ENCODE measurements at places on chromosomes 4 and X.

DNA sequence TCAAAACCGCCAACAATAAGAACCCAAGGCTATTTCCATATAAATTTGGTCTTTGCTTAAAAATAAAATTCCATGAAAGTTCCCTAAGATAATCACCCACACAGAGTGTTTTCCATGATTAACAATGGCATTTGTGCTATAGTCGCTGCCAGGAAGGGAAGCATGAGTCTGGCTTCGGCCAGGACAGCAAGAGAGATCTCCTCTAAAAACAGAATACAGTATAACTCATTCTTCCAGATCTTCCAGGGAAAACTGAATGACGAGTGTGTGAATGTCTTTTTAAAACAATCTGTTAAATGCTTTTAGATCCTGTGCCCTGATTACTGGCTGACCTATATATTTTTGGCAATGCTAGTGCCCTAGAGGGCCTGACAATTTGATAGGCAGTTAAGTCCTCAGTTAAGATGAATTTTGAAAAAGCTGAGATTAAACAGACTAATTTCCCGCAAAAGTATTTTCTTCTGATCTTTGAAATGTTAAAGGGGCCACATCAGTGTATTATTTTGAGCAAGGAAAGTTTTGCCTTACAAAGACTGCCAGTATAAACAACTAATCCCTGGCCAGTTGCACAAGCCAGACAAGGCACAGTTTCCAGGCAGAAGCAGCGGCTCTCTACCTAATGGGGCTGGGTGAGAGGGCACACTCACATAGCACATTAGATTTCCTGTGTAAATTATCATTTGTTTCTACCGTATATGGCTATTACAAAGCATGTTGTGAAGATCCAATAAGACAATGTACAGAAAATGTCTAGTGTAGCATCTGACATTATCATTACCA lies 127.3 kb downstream of the DCHS2 start:
- DNase-seq, result no peak

- peak; percentile 42 for DNase-seq
Observed at GRCh38 chr4:21835712-21836111, 112.9 kb downstream of the KCNIP4 start.

DNA sequence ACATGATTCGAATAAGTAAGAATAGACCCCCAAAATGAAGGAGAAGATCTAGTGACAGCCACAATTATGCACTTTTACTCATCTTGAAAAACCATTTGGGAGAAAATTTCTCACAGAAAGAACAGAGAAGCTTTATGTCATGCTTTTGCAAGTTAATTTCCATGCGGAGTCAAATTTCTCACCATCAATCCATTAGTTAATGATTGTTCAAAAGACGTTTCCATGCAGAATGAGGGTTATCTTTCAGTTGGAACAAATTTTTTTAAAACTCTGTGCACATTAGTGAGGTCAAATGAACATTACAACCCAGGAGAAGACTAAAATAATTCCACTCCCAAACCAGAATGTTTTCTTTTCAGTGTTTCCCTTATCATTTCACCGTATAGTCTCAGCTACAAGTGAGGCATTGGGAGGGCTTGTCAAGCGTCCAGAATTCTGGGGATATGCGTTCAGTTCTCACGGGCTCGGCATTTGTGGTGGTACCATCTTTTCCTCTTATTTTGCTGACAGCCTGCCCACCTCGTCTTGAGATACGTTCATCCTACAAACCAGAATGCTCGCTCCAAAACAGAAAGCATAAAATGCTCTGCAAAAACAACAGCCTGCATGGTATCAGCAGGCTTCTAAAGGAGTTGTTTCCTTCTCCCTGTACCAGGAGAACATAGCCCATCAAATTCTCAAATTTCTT lies 130.8 kb upstream of the TBL1X start:
- no peak for DNase-seq

DNA sequence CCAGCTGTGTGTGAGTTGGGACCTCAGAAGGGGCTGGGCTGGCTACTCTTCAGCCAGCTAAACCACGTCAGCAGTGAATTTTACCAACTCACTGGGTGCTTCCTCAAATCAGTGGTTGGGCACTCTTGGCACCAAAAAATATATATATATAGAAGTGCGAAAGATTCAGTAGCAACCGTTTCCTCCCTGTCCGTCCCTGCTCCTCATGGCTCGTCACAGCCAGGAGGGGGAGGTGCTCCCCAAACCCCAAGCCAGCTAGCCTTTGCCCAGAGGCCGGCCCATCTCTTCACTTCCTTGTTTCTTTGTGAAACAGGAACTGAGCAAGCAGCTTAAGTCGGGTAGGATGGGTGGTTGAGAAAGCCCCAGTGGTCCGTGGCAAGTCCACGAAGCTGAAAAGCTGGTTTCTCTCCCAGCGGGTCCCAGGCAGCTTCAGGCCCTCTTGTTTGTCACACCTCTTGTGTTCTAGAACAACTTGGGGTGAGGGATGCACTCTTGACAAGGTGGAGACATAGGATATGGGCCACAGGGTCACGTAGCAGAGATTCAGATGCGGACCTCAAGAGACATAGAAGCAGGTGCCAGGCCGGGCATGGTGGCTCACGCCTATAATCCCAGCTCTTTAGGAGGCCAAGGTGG lies 6.8 kb upstream of the SASH3 start:
- no peak for DNase-seq

DNA sequence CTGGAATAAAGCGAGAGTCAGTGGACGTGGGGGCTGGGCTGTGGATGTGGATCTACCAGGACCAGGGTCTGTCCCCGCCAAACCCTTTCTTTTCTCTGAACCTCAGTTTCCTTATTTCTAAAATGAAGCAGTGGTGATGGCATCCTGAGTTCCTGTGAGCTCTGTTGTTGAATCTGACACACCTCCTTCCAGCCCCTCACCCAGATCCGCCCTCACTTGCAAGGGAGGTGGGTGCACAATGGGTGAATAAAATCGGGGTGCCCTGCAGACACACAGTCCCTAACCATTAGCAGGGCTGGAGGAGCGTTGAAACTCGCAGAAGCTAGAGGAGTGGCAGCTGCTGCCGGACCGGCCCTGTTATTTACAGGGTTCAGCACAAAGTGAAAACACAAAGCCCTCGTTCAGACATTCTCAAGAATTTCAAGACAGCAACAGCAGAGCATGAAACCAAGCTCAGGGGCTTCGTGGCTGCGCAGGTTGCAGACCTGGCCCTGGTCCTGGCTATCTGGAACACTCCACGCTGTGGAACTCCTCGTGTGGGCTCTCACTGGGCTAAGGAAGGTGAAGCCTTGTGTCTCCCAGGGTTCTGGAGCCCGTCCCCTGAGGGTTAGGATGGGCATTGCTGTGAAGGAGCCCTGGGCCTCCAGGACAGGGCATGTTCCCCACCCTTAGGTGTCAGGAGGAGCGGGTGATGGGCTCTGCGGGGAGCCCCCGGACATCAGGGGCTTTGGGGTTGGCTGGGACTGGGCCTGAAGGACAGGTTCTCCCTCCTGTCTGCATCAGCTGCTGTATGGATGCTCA lies 42.9 kb downstream of the PSAPL1 start:
- no peak for DNase-seq

DNA sequence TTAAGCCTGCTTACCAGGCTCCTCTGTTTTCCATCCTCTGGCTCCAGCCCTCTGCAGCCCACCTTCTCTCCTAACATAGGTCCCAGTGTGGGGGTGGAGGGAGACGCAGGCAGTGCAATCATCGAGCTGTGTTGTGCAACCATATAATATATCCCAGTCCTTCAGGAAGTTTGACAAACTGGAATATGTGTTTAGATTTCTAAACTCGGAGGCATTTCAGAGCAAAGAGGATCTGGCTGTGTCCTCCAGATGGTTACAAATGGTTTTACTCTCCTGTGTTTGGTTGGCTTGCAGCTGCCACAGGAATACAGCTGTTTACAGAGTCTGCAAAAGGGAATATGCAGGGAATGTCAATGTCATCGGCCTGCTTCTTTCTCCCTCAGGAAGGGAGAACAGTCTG lies 195.3 kb upstream of the LNX1 start:
- DNase-seq, result no peak

DNA sequence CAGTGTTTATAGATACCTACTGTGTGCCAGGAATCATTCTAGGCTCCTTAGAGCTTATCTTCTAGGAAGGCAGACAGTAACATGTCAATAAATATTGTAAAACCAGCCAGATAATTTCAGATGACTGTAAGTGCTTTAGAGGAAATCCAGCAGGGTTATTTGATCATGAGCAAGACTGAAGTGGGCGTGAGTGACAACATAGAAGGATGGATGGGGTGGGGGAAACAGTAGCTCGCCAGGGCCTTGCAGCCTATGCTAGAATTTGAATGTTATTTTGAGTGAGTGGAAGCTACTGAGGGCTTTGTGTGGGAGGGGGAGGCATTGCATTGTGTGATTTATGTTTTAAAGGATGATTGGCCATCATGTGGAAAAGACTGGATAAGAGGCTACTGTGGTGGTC lies 6.7 kb downstream of the SRD5A3 start:
- no peak for DNase-seq

DNA sequence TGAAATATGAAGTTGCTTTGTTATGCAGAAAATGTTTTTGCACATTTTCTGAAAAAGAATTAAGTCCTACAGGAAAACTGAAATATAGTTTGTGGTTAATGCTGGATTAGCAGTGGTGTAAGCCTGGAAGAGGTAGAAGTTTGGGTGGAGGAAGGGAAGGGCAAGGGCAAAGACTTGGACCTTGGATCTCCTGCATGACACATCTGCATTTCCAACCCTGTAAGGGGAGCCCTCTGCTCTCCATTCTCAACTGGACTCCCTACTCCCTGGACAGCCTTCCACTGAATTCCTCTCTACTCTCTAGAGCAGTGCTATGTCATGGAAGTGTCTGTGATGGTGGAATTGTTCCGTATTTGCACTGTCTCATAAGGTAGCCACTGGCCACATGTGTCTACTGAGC lies 4.6 kb downstream of the CASP6 start:
- DNase-seq, result no peak

DNA sequence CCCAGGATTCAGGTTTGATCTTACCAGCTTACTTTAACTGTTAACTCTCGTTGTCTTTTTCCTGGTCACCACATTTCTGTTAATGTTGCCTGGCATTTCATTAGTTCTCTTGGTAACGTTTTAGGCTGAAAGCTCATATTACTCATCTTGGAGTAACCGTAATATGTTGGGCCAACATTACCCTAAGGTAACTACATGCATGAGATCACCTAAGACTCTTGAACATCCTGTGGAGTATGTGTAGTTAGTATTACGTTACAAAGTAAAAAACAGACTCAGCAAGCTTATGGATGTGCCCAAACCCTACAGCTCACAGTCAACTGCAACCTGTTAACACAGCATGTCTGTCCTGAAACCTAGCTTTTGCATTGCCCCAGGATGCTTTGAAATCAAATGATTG lies 203.3 kb upstream of the HS3ST1 start:
- no peak for DNase-seq

DNA sequence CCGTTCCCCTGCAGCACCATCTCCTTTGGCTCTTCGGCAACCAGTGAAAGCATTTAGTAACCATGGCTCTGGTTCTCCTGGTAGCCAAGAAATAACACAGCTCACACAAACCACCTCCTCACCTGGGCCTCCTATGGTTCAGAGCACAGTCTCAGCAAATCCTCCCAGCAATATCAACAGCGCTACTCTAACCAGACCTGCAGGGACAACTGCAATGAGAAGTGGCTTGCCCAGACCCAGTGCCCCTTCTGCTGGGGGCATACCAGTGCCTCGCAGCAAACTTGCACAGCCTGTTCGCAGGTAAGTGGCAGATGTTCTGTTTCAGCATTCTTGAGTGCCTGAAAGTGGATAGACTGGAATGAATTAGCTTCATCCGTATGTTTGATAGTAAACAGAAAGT lies 63.0 kb upstream of the SLC10A4 start:
- no peak for DNase-seq

- DNase-seq, result no peak
Observed at GRCh38 chrX:362937-363620, 23.6 kb downstream of the PPP2R3B start.

GRCh38 chr4:26856906-26857277 lies 3.7 kb upstream of the STIM2 start:
- no peak for DNase-seq

GRCh38 chr4:47505666-47506065 lies 20.6 kb downstream of the ATP10D start:
- no peak for DNase-seq

GRCh38 chr4:155639704-155640523 lies 26.7 kb upstream of the GUCY1A1 start:
- no peak for DNase-seq

DNA sequence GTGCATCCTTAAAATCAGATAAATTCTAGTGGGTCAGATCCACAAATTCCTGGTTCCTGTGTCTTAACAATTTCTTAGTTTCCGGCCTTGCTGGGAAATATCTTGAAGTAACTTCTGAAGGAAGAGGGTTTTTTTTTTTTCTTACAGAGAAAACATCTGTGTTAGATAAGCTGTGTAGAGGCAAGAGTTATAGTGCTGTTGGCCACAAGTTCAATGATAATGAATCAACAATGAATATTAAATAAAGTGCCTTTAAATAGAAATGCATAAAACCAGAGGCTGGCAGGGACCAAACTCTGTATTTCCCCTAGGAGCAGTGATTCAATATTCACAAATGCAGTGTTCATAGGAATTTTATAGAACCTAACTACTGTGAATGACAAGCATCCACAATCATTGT lies 711.9 kb upstream of the ATOH1 start:
- no peak for DNase-seq

DNA sequence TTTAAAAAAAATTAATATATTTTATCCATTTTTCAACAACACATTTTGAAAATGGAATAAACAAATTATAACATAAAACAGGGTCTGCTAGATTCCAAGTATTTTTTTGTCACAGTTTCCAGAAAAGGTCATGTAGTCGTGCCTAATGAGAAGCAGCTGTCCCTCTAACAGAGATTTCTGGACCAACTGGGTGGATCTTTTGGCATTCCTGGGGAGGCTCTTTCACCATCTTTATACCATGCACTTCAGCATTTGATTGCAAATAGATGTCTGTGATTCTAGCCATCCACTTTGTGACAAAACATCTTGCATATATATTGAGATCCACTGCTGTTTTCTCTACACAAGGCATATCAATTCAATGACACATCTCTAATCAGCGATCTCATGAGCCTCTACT lies 210.7 kb upstream of the LDB2 start:
- no peak for DNase-seq

GRCh38 chr4:138645289-138645688 lies 370.3 kb upstream of the NOCT start:
- peak; percentile 39 for DNase-seq

DNA sequence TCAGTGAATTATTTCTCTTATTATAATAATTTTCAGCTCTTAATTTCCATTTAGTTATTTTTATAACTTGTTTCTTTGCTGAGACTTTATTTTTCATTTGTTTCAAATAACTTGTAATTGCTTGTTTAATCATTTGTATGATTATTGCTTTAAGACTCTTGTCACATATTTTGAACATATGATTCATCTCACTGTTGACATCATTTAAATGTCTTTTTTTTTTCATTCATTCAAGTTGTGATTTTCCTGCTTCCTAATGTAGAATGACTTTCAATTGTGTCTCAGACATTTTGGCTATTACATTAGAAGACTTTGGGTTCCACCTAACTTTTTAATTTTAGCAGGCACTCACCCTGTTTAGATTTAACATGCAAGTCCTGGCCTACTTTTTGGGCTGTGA lies 234.8 kb upstream of the DIPK2B start:
- DNase-seq, result peak; percentile 29

GRCh38 chrX:1435241-1435895 lies 17.3 kb downstream of the ASMTL start:
- no peak for DNase-seq
